MV-4-11 (cell line): ENCODE measurements at places on chromosomes 1 and 21.

- peak; percentile 77 for DNase-seq
Measured at GRCh38 chr1:109821831-109822745, 58.4 kb upstream of the EPS8L3 start.

DNA sequence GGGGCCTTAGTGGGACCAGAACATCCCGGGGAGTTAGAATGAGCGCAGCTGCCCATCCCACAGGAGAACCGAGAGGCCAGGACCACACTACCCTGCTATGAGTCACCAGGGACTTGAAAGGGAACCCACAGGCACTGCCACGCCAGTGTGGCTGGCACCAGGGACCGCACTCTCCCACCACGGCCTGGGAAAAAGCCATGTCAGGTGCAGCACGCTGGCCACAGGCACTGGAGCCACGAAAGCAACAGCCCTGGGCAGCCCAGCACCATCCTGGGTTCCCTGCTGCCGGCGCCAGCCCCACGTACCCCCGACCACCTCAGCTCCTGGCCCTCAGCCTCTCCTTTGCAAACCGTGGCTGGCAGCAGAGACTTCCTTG is 14.1 kb upstream of the TMEM240 start:
- DNase-seq, result peak; percentile 38

DNA sequence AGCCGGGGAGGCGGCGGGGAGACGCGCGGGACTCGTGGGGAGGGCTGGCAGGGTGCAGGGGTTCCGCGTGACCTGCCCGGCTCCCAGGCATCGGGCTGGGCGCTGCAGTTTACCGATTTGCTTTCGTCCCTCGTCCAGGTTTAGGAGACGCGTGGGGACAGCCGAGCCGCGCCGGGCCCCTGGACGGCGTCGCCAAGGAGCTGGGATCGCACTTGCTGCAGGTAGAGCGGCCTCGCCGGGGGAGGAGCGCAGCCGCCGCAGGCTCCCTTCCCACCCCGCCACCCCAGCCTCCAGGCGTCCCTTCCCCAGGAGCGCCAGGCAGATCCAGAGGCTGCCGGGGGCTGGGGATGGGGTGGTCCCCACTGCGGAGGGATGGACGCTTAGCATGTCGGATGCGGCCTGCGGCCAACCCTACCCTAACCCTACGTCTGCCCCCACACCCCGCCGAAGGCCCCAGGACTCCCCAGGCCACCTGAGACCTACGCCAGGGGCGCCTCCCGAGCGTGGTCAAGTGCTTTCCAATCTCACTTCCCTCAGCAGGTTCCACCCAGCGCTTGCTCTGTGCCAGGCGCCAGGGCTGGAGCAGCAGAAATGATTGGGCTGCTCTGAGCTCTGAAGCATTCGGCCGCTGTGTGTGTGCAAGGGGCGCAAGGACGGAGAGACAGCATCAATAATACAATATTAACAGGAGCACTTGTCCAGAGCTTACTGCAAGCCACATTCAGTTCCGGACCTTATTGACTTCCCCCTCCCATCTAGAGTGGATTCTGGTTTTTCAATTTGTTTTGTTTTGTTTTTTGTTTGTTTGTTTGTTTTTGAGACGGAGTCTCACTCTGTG is 10.3 kb downstream of the SIM2 start:
- DNase-seq, result no peak

- peak; percentile 76 for DNase-seq
Measured at GRCh38 chr21:31335957-31336738, 7.9 kb downstream of the TIAM1 start.

DNA sequence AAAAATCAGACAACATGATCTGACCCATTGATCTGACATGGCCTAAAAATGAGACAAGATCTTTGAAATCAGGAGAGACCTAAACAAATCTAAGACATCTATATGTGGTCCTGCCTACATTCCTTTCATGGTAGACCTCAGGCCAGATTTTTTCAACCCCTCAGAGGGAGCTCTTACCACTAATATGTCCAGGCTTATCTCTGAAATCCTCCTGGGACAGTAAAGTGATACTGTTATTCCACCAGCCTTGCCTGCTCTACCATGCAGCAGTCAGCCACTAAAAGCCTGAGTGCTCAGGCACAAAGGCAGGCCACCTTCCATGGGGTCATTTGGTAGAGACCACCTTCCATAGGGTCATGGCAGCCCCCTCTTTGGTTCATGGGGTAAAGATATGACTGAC is 126.9 kb downstream of the TBX15 start:
- DNase-seq, result no peak

DNA sequence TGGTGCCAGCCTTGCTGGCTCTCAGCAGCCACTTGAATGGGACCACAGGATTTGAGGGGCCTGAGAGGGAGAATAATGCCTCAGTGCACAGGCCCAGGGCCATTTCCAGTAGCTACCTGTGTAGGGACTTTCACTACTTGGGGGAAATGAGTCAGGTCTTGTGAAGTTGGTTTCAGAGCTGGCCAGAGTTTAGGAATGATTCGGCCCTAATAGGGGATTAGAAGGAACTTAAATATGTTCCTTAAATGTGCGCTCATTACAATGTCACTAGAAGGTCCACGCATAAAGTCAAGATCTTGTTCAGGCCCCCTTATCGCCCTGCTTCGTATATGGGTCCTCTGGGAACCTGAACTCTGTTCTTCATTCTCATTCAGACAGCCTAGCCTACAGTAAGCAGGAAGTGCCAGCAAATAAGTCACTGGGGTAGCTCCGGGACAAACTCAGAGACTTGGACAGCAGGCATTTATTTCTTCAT is 5.6 kb upstream of the AKR1A1 start:
- DNase-seq, result peak; percentile 14

DNA sequence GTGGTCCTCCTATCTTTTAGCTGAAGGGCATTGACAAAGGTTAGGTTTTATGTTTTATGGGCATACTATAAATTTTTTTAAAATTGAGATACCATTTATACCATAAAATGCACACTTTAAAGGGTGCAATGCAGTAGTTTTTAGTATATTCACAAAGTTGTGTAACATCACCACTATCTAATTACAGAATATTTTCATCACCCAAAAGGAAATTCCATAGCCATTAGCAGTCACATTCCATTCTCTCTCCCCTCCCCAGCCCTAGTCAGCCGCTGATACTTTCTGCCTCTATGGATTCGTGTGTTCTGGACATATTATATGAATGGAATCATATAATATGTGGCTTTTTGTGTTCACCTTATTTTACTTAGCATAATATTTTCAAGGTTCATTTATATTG is 135.8 kb upstream of the B3GALT2 start:
- DNase-seq, result no peak

DNA sequence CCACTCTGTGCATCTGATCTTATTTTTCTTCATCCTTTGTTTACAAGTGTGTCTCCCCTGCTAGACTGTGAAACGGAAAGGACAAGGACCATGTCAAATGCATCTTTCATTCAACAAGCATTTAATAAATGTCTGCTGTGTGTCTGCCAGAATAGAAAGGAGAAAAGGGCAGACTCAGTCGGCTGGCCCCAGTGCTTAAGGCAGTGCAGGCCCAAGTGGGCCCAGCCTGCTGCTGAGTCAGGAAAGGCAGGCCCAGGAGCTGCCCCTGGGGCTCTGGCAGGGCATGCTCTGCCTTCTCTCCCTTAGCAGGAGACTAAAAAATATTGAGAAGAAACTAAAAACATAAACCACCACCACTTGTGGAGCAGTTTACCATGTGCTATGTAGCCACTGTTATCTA is 38.1 kb downstream of the PLEKHA6 start:
- no peak for DNase-seq

- DNase-seq, result peak; percentile 17
Measured at GRCh38 chr21:38417726-38418125, 80.6 kb downstream of the ERG start.
